ENCODE measurements at places on chromosomes 6 and 20. TPM values are rescaled to one million over a fixed set of nuclear protein-coding genes. Genes with fewer than 3 reads are reported as not detected.

The HLA-DRB1 gene
- not detected for polyA plus RNA-seq

DNA sequence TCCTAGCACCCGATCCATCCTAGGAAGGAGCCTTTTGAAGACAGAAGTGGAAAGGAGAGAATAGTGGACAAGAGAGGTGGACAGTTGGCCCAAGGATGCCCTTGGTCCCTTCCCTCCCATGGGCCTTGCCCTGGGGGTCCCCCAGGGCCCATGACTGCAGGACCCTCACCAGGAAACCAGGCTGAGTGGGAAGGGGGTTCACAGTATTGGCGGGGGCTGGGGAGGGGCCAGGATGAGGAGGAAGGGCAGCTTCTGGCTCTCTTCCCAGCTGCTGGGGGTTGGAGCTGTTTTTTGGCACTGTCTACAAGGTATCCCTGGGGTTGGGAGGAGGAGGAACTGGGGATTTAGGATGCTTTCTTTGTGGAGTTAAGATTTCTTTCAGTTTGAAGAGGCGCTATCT is 4.0 kb upstream of the DSN1 start:
- DNase-seq, result no peak

DNA sequence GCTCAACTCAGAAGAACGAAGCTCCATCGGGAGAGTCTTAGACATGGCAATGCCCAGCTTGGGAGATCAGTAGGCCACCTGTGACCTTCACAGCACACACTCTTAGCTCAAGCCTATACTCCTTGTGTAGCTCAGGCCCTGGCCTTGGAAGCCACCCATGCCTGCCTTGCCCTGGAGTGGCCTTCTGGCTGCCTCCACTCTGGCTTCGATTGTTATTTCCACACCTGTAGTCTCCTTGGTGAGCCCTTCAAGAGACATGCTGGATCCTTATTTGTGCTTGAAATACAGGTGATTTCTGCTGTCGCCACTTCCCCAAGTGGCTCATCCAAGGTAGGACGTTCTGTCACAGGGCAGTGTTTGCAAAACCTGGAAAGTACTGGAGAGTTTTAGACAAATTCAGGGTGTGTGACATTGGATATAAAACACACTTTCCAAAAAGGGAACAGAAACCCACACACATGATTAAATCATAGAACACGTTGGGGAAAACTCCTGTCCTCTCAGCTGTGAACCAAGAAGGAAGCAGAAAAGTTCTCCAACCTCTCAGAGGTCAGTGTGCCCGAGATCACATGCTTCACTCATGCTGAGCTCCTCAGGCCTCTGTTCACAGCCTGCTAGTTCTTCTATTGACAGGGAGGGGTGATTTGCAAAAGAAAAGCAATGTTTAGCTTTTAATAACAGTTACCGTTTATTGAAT is 391.8 kb downstream of the CDC5L start:
- no peak for DNase-seq

DNA sequence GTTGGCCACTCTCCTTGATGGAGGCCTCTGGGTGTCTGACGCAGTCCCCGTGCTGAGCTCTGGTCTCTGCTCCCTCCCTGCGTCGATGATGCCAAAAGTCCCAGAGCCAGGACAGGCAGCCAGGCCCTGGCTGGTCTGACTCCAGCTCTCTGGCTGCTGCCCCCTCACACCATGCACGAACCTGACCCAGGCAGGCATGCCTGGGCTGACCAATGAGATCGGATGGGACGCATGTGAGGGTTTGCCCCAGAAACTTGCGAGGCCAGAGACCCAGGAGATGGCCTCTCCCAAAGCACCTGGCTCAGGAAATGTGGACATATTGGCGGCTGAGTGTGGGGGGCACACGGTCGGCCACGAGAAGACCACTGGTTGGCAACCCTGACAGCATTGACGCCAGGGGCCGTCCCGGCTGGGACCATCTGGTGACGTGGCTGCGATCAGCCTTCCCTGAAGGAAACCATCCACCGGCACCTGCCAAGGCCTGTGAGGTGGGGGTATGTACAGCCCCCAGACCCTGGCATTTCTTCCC is 51.2 kb upstream of the FRMD1 start:
- no peak for DNase-seq

The SLC22A7 gene
- polyA plus RNA-seq, result not detected

DNA sequence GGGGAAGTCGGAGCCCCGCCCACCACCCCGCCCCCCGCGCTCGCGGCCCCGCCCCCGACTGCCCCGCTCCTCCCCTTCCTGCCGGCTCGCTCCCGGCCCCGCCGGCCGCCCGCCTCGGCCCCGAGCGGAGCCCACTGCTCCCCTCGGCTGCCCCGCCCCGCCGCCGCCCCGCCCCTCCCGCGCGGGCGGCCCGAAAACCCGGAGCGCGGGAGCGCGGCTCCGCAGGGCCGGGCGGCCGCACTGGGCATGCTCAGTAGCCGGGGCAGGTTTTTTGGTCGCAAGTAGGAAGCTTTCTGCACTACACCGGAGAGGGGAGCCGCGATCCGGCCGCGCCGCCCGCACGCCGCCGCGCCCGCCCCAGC is at the start of gene CDYL:
TSS of gene CDYL (plus strand) at position 274 of the 362 bp plus-strand sequence. CDS start 380 bp downstream, outside the sequence.
- peak; percentile 51 for DNase-seq

The TREM2 gene
- 0.11 TPM for polyA plus RNA-seq

DNA sequence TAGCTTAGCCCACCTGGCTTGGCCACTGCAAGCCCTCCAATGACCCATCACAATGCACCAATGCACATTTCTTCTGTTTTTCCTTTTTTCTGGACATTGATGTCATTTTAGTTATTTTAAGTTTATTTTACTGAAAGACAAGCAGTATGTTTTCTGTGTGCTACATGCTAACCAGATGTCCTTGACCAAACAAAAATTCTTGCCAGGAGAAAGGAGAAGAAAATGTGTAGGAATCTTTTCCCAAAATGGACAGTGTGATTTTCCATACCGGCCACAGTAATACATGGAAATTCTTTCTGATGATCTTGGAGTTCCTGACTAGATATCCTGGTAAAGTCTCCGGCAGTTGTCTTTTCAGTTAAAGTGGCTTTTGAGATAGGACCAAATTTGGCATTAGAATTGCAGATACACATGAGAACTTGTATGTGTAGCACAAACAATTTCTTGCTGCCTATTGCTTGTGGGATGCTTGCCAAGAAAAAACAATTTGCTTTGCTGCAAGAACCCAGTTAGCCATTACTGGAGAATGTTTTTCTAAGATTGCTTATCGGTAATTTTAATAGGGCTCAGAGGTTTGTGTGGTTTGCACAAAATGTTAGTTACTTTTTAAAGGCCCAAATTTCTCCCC is 696.5 kb upstream of the CITED2 start:
- no peak for DNase-seq

DNA sequence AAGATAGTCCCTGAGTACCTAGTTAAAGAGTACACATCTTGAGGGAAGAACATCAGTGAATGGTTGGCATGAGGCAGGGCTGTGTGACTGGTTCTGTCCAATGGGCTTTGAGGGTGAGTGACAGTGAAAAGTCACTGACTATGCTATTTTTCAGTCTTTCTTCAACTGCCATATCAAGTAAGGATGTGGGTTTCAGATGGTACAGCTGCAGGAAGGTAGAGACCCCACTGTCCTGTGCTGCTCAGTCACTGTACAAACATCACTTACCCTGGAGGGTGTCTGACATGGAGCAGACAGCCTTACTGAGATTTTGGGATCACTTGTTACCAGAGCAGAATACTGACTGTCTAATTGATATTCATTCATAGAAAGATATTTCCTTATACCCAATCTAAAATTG is 115.3 kb upstream of the ASCC3 start:
- no peak for DNase-seq

The MRAP2 gene
- not detected for polyA plus RNA-seq

DNA sequence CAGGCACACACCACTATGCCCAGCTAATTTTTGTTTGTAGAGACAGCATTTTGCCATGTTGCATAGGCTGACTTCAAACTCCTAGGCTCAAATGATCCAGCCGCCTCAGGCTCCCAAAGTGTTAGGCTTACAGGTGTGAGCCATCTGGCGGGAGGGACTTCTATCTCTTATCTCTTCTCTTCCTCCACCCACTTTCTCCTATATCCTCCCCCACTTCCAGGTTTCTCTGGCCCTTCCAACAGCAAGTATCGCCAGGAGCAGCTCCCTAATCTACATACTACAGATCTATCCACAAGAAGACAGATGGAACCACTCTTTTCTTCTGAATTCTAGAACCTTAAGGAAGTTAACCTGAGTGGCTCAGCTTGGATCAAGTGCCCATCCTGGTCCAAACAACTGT is 5.1 kb upstream of the TOP1 start:
- DNase-seq, result no peak

DNA sequence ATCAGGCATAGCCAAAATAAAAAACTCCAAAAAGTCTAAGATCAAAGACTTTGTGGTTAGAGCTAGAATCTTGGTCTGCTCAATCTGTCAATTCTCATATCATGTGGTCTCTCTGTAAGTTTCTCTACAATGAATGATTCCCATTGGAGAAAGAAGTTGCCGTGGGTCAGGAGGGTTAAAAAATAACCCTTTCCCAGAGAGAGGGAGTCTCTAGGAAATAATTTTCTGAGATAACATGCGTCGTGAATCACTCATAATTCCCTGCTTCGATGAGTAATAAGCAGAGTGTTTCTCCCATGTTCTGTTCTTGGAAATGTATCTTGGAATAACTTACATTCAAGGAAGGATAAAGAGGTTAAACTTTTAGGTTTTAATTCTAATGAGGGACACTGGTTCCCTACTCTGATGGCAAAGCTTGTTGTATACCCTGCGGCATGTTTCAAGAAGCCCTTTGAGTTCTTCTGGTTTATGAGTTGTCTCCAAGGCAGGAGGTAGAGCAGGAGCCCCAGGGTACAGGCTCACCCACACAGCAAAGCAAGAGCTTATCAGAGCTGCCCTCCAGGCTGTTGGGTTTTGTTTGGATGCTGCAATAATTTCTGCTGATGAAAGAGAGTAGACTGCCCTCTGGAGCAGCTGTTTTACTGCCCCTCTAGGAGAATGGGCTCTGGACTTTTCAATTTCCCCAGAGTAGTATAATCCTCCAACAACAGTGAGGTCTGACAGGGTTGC is 599.1 kb downstream of the QKI start:
- no peak for DNase-seq

DNA sequence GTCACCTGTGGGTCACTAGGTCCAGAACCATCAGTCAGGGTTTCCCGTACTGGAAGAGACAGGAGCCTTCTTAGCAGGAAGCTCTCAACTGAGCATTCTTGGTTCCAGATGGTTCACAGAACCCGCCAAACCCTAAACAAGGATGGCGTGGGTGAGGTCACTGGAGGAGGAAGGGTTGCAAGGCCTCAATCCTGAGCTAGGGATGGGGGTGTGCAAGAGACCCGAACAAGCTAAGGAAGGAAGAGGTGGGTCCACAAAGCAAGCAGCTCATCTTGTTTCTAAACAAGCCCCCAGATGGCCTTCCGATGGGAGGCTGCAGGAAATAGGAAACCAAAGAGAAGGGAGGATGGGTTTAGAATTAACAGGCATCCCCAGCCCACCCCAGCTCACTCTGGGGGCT is 92.7 kb downstream of the PREX1 start:
- DNase-seq, result no peak

DNA sequence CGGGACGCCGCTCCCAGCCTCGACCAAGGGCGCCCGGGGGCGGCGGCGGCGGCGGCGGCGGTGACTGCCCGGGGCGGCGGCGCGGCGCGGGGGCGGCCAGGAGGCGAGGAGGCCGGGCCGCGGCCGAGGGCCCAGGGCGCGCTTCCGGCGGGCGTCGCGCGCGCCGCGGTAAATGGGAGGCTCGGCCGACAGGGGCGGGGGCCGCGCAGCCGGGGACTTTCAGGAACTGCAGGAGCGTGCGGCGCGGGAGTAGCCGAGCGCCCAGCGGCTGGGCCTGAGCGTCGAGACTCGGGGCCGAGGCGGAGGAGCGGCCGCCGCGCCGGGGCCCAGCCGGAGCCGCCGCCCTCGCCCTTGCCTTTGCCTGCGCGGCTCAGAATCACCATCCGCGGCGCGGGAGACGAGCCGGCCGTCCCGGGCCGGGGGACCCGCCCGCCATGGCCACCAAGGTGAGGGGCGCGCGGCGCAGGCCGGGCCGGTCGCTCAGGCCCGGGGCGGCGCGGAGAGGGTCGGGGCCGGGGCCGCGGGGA is at the start of gene SNX9:
TSS of gene SNX9 (plus strand) at position 246 of the 527 bp plus-strand sequence. CDS start at position 435, 189 bp downstream.
- no peak for DNase-seq

The NOX3 gene
- not detected for polyA plus RNA-seq

The CST7 gene
- polyA plus RNA-seq, result not detected

- DNase-seq, result no peak
Measured at GRCh38 chr6:1554476-1555310, 55.0 kb upstream of the FOXC1 start.

GRCh38 chr6:14510038-14510437 is 392.5 kb downstream of the CD83 start:
- DNase-seq, result no peak

DNA sequence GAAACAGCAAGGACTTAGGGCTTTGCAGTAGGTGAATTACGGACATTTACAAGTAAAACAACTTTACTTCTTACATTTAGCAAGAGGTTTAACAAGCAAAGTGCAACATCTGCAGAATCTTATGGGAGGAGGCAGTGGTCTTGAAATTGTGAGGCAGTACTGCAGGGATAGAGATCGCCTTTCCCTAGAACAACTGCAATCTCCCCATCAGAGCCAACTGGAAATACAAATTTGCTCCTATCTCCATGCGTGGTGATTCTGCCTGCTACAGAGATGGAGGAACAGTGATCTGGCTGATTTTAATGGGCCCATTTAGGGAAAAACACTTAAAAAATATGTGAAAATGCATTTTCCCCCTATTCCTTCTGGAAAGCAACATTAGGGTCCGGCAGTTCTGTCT is 25.9 kb downstream of the GNAS start:
- DNase-seq, result no peak

GRCh38 chr6:139219746-139220145 is 72.1 kb downstream of the TXLNB start:
- no peak for DNase-seq

- DNase-seq, result no peak
Measured at GRCh38 chr6:26156850-26157250, 69.6 kb downstream of the HFE start.

- DNase-seq, result no peak
Measured at GRCh38 chr20:46214824-46215488, 93.3 kb downstream of the CDH22 start.

The OTOR gene
- not detected for polyA plus RNA-seq

- no peak for DNase-seq
Measured at GRCh38 chr20:32792316-32792715, 27.4 kb upstream of the MAPRE1 start.

The TMEM14C gene
- 284 TPM for polyA plus RNA-seq

The C6orf58 gene
- polyA plus RNA-seq, result not detected

- no peak for DNase-seq
Measured at GRCh38 chr6:49978332-49979226, 9.2 kb upstream of the DEFB113 start.

- DNase-seq, result no peak
Measured at GRCh38 chr6:118558464-118559217, 10.5 kb downstream of the PLN start.

GRCh38 chr20:50559856-50560638 is 49.9 kb downstream of the PTPN1 start:
- no peak for DNase-seq

GRCh38 chr6:30951907-30952469 is 11.2 kb downstream of the MUCL3 start:
- no peak for DNase-seq

GRCh38 chr20:25399037-25399430 is 8.4 kb upstream of the ABHD12 start:
- DNase-seq, result peak; percentile 59

Data from AG04450 (cell line).